ENCODE measurements at places on chromosomes 13 and 19.

DNA sequence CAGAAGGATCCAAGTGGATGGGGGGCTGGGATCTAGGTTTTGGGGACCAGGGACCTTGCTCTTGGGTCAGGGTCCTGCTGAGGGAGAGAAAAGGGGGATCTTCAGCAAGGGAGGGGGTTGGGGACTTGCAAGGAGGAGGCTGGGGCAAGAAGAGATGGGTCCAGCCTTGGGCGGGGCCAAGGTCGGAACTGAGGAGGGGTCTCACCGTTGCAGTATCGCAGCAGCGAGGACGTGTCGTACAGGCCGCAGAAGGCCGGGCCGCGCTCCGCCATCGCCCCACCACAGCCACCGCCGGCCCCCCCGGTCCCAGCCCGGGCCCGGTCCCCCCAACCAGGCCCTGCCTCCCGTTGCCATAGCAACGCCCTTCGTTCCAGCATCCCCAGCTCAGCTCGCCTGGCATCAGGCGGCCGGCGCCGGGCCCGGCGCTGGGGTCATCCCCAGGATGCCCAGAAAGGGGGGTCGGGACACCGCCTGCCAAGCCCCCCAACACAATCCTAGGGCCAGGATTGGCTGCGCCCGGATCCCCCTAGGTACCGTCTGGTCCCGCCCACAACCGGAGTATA lies 6.0 kb upstream of the EML2 start:
- H3K4me3 ChIP-seq: peak overlapping the region; percentile 16
- no peak overlapping the region for H3K27ac ChIP-seq
- peaks cover 35% of the 10 kb centered on the region for H3K27me3 ChIP-seq
- DNase-seq: no peak

DNA sequence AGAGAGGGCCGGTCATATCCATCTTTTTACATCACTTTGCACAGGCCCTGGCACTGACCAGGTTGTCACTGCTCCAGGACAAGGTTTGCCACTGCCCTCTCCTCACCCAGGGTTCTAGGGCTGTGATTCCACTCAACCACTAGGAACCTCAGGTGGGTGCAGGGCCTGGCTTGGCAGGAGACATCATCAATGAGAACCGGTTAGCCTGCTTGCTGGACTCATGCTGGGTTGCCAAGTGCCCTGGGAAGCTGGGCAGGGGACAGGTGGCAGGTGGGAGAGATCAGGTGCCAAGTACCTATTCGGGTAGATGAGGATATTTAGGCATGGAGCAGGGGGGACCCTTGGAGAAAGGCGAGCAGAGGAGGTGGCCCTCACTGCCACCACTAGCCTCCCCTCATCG lies 4.2 kb upstream of the CERS4 start:
- H3K4me1 ChIP-seq: peaks cover 27% of the 10 kb centered on the region
- no peak overlapping the region for H3K4me3 ChIP-seq
- H3K27ac ChIP-seq: no peak overlapping the region
- no peak for DNase-seq
- H3K36me3 ChIP-seq: no peaks in the 10 kb centered on the region

GRCh38 chr13:24160458-24161009 lies at the start of gene SPATA13:
TSS of gene SPATA13 (plus strand) at chr13:24160720. CDS start at chr13:24222930, 62,210 bp downstream.
- H3K4me1 ChIP-seq: peaks cover 7% of the 10 kb centered on the region
- peak within 1 kb of the TSS; percentile 76 for H3K27ac ChIP-seq
- H3K27me3 ChIP-seq: peaks cover 2% of the 10 kb centered on the region
- peak; percentile 90 for DNase-seq

GRCh38 chr13:65926750-65927171 lies 1303.4 kb downstream of the PCDH9 start:
- H3K36me3 ChIP-seq: no peaks in the 10 kb centered on the region
- no peaks in the 10 kb centered on the region for H3K4me1 ChIP-seq
- H3K27me3 ChIP-seq: no peaks in the 10 kb centered on the region

- H3K27ac ChIP-seq: peak overlapping the region; percentile 22
- H3K4me3 ChIP-seq: no peak overlapping the region
- H3K27me3 ChIP-seq: no peaks in the 10 kb centered on the region
- H3K36me3 ChIP-seq: no peaks in the 10 kb centered on the region
- DNase-seq: no peak
These were observed 16.4 kb upstream of the TMEM255B start for GRCh38 chr13:113742445-113743120.

DNA sequence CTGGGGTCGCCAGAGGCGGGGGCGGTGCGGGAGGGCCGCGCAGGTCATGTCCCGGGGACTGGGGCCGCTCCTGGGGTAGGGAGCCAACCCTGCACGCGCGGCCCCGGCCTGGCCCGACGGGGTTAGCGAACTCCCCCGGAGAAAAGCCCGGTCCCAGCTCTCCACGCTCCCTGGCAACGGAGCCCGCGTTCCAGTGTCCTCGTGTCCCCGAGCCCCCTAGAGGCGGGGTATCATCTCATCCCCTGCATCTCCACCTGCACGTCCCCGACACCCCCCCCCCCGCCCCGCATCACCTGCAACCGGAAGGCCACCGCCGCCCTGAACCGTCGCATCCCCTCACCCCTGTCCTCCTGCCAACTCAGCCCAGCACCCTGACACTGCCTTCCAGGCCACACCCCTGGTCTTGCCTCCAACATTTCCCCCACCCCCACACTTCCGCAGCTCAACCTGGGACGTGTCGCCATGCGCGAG lies 2.7 kb downstream of the WDR88 start:
- peak; percentile 22 for DNase-seq
- peaks cover 10% of the 10 kb centered on the region for H3K36me3 ChIP-seq
- peaks cover 4% of the 10 kb centered on the region for H3K27me3 ChIP-seq
- no peak overlapping the region for H3K4me3 ChIP-seq

DNA sequence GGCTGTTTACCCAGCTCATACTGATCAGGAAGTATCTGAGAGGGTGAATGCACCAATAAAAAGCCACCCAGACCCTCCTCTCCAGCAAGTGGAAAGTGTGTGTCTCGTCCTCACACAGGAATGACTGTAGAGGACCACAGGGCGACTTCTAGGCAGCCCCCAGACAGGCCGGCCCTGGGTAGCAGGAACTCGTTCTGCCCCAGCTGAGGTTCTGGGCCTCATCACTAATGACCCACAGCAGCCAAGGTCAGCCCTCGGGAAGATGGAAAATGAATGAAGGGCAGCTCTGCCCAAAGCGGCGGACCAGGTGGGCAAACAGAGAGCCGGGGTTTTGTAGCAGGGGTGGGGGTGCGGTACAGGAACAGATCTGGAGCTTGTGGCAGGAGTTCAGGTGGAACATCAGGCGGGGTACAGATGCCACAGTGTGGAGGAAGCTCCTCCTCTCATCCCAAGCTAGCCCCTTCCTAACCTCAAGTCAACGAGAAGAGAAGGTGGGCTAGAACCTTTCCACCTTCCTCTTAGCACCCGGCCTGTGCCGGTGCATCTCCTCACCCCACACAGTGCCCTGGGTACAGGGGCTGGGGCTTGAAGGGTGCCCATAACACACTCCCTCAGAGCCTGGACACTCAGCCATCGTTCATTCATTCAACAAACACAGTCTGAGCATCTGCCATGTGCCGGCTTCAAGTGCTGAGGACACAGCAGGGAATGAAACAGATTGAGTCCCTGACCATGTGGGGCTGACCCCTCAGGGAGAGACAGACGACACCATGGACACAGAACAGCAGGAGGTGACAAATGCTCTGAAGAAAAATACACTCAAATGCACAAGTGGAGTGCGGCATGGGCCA lies 36.2 kb downstream of the RFX2 start:
- H3K27me3 ChIP-seq: no peaks in the 10 kb centered on the region
- no peak overlapping the region for H3K4me3 ChIP-seq
- H3K27ac ChIP-seq: no peak overlapping the region
- no peaks in the 10 kb centered on the region for H3K36me3 ChIP-seq
- no peak for DNase-seq

DNA sequence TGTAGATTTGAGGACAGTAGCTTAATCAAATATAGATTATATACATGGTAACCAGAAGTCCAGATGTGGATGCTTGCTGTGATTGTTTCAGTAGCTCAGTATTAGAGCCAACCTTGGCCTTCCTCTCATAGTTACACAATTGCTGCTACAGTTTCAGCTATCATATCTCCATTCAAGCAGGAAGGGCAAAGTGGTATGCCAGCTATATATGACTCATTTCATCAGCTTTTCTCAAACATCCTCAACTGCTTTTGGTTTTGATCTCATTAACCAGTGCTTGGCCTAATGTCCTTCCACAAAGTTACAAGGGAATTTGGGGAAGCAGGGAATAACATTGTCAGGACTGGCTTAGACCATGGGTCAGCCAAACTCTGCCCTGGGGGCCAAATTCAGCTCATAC lies 73.0 kb upstream of the MAB21L1 start:
- H3K27me3 ChIP-seq: no peaks in the 10 kb centered on the region
- DNase-seq: no peak
- H3K4me3 ChIP-seq: no peak overlapping the region
- H3K27ac ChIP-seq: no peak overlapping the region

- no peak for DNase-seq
- no peaks in the 10 kb centered on the region for H3K27me3 ChIP-seq
- H3K27ac ChIP-seq: no peak overlapping the region
- no peaks in the 10 kb centered on the region for H3K4me1 ChIP-seq
- H3K36me3 ChIP-seq: peaks cover 45% of the 10 kb centered on the region
- H3K4me3 ChIP-seq: no peak overlapping the region
These were observed 30.0 kb downstream of the ZNF787 start for GRCh38 chr19:56091066-56091490.

GRCh38 chr13:35887115-35887666 lies 244.0 kb downstream of the DCLK1 start:
- no peaks in the 10 kb centered on the region for H3K27me3 ChIP-seq
- no peaks in the 10 kb centered on the region for H3K36me3 ChIP-seq
- no peak for DNase-seq

DNA sequence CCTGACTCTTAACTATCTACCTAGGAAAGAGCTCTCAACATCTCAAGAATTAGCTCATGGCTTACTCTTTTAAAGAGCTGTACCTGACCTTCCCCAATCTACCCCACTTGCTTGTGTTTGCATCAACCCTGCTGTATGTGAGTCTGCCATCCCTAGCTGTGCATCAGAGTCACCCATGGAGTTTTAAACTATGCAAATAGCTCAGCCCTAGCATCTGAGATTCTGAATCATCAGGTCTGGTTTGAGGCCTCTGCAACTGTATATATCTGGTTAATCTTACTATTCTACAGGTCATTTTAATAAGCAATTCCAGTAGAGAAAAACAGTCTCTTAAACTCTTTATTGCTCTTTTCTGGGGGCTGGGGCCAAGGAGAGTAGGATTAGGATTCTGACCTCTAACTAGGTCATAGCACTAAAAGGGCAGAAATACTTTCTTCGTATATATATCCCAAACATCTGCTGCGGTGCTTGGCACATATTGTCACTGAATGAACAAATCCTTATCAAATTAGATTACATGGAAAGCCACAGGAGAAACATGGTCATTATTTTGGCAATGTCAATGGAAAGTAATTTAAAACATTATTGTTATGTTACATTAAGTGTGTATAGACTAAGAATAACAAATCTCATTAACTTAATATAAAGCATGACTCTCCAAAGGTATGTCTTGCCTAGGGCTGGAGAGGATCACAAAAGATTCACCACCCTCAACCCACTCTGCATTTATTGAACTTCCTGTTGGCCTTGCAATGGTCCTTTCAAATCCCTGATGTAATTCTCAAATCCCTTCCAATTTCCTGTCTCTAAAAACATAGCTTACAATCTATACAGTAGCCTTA lies 232.2 kb downstream of the DACH1 start:
- no peaks in the 10 kb centered on the region for H3K27me3 ChIP-seq
- no peak overlapping the region for H3K27ac ChIP-seq
- no peak overlapping the region for H3K4me3 ChIP-seq
- H3K4me1 ChIP-seq: peaks cover 7% of the 10 kb centered on the region

GRCh38 chr13:113364311-113364889 lies 470 bp upstream of the GRTP1 start:
- H3K27ac ChIP-seq: no peak overlapping the region
- H3K4me1 ChIP-seq: peaks cover 12% of the 10 kb centered on the region
- H3K4me3 ChIP-seq: peak overlapping the region; percentile 48
- H3K27me3 ChIP-seq: no peaks in the 10 kb centered on the region

DNA sequence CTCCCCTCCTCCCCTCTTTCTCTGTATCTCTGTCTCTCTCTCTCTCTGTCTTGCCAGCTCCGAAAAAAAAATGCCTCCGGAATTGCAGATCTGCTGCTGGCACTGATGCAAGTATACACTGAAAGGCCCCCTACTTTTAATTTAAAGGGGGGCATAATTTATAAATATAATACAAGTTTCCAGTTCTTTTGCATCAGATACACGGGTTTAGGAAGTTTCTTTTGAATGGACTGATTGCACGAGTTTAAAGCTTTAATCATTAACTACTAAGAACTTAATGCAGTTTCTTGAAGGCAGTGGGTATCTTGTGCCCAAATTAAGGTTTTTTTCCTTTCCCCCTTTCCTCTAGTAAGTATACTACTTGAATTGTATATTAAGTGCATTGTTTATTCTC lies 1.4 kb downstream of the FGF9 start:
- peak overlapping the region; percentile 60 for H3K4me3 ChIP-seq
- peaks cover 36% of the 10 kb centered on the region for H3K27me3 ChIP-seq
- H3K27ac ChIP-seq: peak overlapping the region; percentile 85
- no peak for DNase-seq

DNA sequence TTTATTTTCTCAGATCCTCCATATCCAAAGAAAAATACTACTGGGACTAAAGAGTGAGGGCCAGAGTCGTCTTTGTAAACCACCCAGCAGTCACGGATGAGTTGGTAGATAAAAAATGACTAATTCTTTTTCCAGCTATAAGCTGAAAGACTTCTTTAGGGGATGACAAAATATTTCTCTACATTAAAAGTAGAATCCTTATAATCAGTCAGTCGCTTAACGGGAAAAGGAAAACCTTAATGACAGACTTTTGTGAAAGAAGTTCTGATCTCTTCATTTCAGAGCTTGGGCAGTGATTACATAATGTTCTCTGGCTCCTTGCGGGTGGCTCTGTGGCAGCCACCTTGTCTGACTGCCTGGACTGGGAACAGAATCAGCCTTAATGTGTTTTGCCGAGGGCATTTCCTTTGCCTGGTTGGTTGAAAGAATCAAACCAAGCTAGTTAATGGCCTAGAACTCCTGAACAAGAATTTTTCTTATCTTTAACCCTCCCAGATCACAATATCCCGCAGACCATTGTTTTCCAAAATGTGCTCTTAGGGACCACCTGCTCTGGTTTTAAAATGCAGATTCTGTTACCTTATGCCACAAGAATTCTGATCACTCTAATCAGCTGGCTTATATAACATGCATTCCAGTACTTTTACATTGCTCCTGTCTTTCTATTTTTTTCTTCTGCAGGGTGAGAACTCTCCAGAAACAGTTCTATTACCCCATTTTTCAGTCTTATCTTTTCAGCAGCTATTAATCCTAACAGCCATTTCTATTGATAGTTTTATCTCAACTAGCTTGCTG lies 2.5 kb downstream of the ITM2B start:
- H3K27me3 ChIP-seq: no peaks in the 10 kb centered on the region
- H3K36me3 ChIP-seq: peaks cover 6% of the 10 kb centered on the region
- H3K4me1 ChIP-seq: peaks cover 39% of the 10 kb centered on the region
- no peak for DNase-seq
- H3K4me3 ChIP-seq: peak overlapping the region; percentile 97

- H3K36me3 ChIP-seq: peaks cover 5% of the 10 kb centered on the region
These were observed 2.8 kb upstream of the MKNK2 start for GRCh38 chr19:2053601-2054389.

GRCh38 chr19:37980419-37981170 lies 73.6 kb downstream of the SIPA1L3 start:
- H3K36me3 ChIP-seq: no peaks in the 10 kb centered on the region
- peaks cover 37% of the 10 kb centered on the region for H3K4me1 ChIP-seq
- peak overlapping the region; percentile 78 for H3K27ac ChIP-seq
- DNase-seq: peak; percentile 77
- H3K27me3 ChIP-seq: no peaks in the 10 kb centered on the region

All from large intestine (tissue), 12 donors.